ENCODE measurements at places on chromosomes 12 and 14.

- no peak for DNase-seq
Measured at GRCh38 chr14:76195003-76195402, 43.3 kb downstream of the GPATCH2L start.

- DNase-seq, result no peak
Measured at GRCh38 chr14:90088176-90088575, 26.4 kb downstream of the KCNK13 start.

- DNase-seq, result no peak
Measured at GRCh38 chr14:24958271-24958670, 91.7 kb downstream of the STXBP6 start.

DNA sequence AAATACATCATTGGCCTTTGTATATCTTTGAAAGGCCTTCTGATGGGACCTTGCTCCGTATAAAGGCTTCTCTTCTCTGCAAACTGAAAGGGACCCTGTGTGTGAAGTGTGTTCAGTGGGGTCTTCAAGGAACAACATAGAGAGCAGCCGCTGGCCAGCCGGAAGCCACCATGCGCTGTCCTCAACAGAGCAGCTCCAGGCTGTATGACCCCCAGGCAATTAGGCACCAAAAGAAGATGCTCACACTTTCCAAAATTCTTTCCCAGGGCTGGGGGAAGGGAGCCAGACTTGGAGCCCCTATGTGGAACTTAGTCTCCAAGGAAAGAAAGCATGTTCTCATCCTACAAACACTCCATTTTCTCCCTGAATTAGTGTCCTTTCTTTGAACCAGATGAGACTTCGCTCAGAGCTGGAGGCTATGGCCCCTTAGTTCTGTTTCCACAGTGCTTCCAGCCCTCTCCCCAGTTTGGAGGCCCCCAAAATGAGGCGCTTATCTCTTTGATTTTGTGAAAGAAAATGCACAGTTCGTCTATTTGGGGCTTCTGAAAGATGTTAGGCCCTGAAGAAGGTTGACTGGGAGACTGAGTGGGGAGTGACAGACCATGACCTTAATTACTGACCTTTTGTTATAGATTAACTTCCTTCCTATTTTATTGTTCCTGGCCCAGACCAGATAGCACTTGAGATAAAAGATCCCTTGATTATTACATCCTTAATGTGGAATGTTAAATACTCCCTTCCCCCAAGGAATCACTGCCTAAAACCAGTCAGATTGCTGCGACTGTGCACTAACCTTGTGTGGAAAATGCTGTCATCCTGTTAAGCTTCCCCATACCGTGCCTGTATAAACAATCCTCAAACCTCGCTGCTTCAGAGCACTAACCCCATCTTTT, 128.3 kb upstream of the FGD4 start:
- DNase-seq, result no peak

DNA sequence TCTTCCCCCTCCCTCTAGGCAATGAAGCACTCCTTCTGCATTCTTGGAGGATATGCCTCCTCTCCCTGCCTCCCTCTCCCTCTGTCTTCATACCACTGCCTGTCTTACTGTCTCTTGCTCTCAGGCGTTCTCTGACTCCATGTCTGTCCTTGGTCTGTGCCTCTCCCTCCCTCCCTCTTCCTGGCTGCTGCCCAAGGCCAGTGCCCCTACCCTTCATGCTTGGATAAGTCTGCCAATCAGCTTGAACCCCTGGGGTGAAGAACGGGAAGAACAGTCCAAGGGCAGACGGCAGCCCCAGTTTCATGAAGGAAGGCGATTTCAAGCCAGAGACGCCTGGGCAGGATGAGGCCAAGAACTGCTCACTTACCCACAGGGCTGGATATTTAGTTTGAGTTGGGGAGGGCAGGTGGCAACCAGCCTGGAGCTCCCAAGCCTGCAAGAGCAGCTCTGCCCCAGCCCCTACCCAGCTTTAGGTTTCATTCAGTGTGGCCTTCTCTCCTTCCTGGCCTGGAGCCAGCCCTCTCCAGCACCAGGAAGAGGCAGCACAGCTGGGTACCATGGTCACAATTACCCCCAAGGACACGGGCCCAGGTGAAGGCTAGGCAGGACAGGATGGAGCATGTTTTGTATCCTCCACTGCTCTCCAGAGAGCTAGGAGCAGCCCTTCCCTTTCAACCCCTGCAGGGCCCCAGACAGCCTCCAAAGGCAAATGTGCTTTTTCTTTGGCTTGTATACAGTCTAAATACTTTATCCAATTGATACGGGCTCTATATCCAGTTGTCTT, 35.8 kb upstream of the LTBP2 start:
- peak; percentile 18 for DNase-seq

GRCh38 chr14:48725051-48725734, 861.0 kb downstream of the RPS29 start:
- no peak for DNase-seq

DNA sequence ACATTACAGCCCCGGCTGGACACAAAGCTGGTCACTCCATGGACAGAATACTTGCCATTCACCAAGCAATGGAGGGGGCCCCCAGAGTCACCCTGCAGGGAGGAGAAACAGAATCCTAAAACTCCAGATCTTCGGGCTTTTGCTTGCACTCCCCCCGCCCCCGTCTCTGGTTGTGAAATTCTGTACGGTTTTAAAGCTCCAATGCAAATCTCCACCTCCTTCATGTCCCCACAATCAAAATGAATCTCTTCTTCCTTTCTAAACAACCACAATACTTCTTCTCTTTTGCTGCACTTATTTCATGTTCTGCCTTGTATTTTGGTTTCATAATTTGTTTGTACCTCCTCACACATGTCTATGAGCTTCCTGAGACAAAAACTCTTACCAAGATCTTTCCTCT, 5.8 kb upstream of the BIN2 start:
- DNase-seq, result no peak

DNA sequence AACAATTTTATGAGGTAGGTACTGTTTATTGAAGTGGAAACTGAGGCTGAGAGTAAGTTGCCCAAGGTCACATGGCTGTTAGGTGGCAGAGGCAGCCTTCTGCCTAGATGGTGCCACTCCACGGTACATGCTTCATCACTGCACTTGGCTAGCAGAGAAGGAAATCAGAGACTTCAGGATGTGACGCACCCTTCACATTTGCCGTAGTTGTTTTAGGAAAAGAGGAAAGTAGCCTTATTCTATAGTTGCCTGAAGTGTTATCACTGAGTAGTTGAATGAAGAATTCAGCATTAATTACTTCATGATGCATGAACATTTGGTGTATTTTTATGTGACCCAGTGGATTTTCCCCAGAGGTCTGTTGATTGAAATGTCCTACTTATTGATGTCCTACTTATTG, 55.7 kb downstream of the ERC1 start:
- no peak for DNase-seq

- no peak for DNase-seq
Measured at GRCh38 chr12:58926586-58926985, 6.3 kb upstream of the LRIG3 start.

GRCh38 chr12:45658020-45658419, 71.5 kb upstream of the ARID2 start:
- DNase-seq, result no peak

DNA sequence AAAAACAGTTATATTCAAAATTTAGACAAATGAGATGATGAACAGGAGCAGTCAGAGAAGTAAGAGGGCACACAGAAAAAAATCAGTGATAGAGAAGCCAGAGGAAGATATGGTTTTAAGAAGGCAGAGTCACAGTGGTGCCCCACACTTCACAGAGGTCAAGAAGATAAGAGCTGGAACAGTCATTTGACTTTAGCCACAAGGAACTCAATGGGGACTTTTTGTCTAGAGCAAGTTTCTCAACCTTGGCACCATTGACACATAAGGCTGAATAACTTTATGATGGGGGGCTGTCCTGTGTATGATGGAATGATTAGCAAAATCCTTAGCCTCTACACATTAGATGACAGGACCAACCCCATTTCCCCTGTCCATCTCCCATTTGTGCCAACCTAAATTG, 172.8 kb upstream of the PLEKHG7 start:
- no peak for DNase-seq

DNA sequence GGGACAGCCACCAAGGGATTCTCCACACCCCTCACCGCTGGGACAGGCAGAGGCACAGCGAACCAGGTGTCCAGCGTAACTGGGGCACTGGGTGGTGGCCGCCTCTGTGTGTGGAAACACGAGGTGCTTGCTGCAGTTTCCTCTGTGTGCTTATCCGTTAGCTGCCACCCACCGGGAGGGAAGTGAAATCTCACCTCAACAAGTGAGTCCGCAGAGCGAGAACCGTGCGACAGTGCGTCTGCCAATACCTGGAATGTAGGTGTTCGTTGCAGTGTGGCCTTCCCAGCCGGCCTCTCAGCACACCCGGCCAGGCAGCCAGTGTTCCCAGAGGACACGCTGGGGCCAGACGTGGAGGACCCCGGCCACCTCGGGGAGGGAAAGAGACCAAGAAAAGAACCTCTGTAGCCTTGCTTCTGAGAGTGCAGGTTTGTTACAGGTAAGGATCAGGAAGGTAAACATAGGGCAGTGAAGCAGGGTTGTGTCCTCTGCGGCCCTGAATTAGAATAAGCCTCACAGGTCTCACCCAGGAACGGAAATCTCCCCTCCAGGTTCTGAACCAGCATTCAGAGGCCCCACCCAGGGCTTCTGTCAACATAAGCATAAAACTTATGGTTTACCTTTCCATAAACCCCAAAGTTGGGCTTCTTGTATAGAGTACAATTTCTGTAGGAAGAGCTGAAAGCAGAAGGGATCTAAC, 1.5 kb downstream of the BCL2L14 start:
- no peak for DNase-seq

GRCh38 chr12:32777159-32777558, 21.5 kb upstream of the YARS2 start:
- DNase-seq, result no peak

DNA sequence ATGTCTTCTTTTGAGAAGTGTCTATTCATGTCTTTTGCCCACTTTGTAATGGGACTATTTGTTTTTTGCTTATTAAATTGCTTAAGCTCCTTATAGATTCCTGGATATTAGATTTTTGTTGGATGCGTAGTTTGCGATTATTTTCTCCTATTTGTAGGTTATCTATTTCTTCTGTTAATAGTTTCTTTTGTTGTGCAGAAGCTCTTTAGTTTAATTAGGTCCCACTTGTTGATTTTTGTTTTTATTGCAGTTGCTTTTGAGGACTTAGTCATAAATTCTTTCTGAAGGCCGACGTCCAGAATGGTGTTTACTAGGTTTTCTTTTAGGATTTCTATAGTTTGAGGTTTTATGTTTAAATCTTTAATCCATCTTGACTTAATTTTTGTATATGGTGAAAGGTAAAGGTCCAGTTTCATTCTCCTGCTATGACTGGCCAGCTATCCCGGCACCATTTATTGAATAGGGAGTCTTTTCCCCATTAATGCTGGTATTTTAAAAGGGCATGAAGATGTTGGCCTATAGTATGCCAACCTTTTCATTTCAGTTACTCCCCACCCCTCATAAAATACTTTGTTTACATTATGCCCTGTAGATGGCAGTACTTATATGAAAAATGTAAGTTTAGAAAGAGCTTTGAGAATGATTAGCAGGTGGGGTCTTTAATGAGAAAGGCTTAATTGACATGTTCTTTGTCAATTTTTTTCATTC, 62.9 kb upstream of the PSMA6 start:
- DNase-seq, result peak; percentile 79

GRCh38 chr12:107225635-107226034, 132.3 kb upstream of the CRY1 start:
- DNase-seq, result no peak

DNA sequence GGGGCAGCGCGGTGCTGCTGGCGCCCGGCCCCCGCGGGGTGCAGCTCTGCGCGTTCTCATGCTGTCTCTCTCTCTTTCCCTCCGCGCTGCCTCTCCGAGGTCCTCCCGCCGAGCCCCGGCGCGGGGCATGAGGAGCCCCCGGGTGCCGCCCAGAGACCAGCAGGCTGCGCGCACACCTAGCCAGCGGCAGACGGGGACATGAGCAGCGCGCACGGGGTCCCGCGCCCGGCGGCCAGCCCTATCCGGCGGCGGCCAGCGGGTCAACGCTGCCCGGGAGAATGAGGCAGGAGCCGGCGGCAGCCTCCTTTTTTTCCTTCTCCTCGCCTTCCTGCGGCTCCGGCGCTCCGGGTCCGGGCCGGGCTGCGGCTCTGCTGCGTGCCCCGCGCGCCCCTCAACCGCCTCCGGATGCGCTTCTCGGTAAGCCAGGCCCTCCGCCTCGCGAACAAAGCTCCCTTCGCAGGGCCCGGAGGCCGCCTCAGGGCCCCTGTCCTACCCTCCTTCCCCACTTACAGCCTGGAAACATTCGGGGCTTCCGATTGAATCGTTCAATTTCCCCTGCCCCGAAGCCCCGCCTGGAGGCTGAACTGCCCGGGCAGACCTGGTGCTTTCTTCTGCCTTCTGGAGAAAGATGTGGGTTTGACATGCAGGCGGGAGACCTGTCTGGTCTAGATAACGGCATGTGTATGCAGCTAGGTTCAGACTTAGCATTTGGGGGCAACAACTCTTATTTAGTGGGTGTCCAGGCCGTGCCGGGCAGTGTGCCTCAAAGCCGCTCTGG, at the start of gene TUNAR:
Gene TUNAR (plus strand): TSS at position 72 of the 778 bp plus-strand sequence.
- no peak for DNase-seq

DNA sequence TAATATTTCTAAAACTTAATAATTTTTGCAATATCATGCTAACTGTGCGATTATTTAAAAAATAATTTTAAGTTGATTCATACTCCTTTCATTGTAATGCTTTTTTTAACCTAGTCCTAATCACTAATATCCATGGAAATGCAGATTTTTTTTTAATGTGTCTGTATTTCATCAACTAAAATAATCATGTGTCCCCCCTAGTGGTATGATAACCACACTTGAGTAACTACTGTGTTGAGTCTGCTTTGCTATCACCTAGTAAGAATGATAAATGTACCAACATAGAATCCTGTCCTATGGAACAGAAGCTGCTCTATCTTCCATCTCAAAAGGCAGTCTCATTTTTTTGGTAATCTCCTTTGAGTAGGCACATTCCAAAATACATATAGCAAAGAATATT, 19.1 kb upstream of the SYNE2 start:
- no peak for DNase-seq

DNA sequence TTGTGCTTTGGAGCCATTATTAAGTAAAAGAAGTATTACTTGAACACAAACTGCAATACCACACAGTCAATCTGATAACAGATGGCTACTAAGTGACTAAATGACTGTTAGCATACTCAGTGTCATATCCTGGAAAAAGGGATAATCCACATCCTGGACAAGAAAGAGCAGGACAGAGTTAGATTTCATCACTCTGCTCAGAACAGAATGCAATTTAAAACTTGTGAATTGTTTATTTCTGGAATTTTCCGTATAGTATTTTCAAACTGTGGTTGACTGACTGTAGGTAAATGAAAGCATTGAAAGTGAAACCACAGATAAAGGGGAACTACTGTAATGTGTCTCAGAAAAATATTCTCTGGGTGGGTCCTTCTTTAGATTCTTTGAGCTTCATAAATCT, 458.8 kb downstream of the TMEM117 start:
- no peak for DNase-seq

- DNase-seq, result no peak
Measured at GRCh38 chr14:86707071-86707470, 1177.1 kb downstream of the FLRT2 start.

Data from NCI-H2029 treated with DMSO at 0.1 percent for 48 hours (cell line).